GM13977 (cell line): ENCODE measurements at places on chromosomes 12 and 14.

DNA sequence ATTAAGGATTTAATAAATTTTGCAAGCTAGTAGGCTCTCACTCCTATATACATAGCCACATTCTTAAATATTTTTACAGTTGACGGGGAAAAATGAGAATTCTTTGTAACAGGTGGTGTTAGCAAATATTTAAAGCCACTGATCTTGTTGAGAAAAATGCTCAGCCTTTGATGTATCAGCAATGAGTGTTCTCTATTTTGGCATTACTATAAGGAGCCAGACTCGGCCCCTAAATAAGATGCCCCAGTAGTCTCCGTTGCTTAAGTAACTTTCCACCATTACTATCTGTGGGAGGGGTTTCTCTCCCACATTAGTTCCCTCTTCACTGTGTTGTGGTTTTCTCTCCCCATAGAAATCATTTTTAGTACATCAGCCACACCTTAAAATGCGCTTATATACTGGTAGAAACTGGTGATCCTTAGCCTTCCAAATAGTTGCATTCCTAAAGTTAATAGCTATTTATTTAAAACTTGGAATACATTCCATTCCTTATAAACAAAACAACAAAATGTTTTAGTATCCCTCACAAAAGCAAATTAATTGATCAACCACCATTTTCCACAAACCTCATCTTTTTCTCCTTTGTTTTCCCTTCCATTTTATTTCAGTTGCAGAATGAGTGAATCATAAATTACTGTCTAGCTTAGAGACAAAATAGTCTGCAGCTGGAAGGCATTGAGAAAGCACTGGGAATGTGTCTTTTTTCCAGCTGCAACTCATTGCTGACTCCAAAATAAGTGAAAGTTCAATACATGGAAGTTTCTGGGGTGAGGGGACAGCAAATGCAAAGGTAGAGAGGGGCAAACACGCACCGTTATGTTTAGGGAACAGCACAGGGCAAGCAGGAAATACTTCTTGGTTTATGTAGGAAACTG lies 84.7 kb upstream of the FERMT2 start:
- DNase-seq: no peak

DNA sequence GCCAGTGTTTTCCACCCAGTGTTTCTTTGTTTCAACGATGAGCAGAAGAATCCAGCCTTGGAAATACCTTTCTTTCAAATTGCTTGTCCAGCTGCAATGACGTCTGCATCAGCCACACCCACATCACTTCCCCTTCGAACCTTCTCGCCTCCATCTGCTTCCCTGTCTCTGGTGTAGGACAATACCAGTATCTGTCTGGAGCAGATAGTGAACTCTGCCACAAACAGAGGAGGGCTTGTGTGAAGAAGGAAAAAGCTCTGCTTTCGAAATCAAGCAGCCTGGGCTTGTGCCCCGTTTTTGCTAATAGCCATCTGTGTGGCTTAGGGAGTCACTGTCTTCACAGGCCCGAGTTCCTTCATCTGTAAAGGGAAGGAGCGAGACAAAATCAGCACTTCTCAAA lies 415.4 kb downstream of the ZFP36L1 start:
- DNase-seq: no peak

GRCh38 chr14:74508844-74509428 lies 15.4 kb downstream of the ISCA2 start:
- no peak for DNase-seq

DNA sequence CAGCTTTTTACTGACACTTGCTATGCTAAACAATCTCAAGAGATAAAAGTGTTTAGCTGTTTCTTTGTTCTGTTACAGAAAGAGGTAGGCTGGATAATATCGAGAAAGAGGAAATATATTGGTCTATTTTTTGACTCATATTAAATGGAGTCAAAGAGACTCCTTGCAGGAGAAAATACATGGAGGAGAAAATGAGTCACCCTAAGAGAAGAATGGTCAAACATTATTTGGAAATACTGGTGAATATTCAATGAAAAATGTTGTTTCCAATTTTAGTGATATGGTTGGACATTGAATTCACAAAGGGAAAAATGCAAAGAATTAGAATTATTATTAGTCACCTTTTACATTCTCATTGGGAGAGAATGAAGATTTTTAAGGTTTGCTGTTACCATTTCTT lies 3.2 kb downstream of the KCNJ8 start:
- DNase-seq: no peak

DNA sequence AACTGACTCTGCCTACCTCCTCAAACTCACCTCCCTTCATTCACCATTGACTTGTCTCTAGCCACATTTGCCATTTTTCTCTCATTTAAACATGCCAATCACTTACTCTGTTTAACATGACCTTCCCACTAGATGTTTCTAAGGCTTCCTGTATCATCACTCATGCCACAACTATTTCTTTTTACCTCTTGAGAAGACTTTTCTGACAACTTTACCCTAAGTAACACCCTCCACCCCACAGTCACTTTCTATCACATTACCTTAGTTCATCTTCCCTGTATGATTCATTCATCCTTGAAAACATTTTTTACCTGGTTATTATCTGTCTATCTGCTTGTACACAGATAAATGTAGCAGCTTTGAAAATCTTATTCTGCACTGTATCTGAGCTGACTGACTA lies 19.4 kb downstream of the PLCZ1 start:
- no peak for DNase-seq

GRCh38 chr12:66590275-66590985 lies 88.4 kb downstream of the GRIP1 start:
- DNase-seq: no peak

DNA sequence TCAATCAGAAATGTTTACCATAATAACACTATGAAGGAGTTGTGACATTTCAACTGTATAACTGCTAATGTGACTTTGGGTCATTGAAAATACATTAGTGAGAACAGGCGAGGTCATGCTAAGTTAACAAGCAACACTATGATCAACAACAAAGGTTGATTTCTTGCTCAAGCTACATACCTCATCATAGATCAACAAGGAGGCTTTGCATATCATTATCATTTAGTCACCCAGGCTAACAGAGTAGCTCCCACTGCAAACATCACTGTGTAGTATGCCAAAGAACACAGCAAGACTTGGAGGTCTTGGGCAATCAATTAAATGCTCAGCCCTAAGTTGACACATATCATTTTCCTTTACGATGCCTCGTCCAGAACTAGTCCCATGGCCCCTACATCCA lies 212.5 kb downstream of the NOVA1 start:
- DNase-seq: no peak

- no peak for DNase-seq
Observed at GRCh38 chr12:42790761-42791151, 201.2 kb upstream of the PRICKLE1 start.

DNA sequence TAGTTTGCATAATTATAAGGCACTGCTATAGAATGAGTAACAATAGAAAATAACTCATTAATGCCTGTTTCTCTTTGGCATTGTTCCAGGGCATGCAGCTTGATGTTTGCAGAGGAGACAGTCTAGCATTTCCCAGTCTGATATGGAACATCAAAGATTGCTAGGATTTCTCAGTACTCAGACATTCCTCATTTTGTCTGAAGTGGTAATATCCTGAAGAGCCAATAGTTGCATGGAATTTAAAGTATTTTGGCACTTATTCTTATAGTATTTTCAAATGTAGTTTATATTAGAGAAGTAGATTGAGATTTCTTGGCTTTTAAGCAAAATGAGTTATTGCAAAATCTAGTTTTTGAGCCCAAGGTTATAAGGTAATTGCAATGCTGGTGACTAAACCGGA lies 337.3 kb upstream of the E2F7 start:
- DNase-seq: no peak

DNA sequence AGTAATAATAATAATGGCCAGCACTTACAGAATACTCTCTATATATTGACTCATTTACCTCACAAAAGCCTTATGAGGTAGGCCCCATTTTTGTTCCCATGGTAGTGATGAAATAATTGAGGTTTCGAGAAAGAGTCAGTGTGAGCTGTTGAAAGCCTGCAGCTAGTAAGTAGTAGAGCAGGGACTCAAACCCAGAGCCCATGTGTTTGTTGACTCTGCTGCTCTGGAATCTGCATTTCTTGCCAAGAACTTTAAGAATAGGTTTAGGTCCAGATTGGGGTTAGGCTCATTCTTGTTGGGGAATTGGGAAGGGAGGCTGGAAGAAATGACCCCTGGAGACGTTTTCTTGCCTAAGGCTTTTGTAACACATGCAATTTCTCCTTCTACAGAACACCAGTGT lies 27.9 kb downstream of the DYRK4 start:
- no peak for DNase-seq

DNA sequence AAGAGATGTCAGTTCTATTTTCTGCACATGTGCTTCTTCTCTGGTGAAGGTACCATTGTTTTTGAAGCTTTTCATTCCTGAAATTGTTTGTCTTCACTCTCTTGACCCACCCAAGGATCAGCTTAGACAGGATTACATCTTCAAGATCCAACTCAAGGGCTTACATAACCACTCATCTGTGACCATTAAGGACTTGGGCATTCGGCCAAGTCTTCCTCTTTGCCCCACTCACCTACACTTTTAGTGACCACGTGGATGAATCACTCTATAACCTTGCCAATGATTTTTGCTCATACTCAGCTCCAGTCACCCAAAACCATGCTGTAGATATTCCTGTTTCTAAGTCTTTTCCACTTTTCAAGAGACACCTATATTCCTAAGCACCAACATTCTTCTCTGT lies 36.5 kb upstream of the SSTR1 start:
- no peak for DNase-seq

DNA sequence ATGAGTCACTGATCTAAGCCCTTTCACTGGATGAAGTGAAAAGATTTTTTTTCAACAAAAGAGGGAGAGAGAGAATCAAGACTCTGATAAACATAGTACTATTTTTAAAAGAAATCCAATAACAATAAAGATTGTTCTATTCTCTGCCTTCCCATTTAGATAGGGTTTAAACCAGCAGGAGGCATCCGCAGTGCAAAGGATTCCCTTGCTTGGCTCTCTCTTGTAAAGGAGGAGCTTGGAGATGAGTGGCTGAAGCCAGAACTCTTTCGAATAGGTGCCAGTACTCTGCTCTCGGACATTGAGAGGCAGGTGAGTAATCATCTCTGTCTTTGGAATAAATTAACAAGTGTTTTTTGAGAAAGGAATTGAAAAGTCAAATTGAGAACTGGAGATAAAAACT lies 124.9 kb downstream of the DERA start:
- DNase-seq: no peak

DNA sequence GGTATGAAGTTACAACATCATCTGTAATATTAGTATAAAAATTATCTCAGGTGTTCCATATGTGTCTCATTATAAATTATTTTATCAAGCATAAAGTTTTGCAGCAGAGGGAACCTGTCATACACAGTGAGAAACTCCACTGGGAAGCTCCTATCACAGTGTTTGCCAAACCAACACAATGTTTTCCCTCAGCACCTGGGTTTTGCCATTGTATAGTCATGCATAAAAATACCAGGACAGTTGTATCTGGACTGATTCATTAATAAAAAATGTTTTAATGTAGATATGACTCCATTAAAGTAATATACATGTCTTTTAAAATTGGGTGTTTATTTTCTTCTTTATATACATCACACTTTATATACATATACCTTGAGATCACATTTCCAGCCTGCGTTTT lies 56.6 kb downstream of the METTL25 start:
- no peak for DNase-seq

DNA sequence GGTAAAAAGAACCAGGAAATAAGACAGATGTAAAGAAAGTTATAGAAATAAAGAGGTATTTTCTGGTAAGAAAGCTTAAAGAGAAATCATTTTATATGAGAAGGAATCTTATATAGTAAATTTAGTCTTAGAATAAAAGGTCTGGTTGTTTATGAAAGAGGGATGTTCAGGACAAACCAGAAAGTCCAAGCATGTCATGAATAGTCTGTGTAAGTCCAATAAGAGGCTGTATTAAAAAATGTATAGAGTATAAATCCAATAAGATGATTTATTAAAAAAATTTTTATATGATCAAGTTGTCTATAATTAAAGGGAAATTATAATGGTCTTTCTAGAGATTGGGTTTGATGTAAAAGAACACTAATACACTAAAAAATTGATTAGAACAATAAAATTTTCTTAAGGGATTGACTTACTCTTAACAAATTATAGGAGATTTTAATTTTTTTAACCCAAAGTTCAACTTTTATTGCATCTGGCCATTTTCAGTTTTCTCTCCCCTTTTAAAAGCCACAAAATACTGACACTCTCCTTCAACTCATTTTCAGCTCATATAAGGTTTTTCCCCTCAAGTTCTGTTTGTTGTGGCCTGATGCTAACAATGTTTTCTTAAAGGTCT lies 35.1 kb downstream of the ST8SIA1 start:
- no peak for DNase-seq

GRCh38 chr14:36438883-36439282 lies 81.1 kb downstream of the NKX2-1 start:
- DNase-seq: no peak

DNA sequence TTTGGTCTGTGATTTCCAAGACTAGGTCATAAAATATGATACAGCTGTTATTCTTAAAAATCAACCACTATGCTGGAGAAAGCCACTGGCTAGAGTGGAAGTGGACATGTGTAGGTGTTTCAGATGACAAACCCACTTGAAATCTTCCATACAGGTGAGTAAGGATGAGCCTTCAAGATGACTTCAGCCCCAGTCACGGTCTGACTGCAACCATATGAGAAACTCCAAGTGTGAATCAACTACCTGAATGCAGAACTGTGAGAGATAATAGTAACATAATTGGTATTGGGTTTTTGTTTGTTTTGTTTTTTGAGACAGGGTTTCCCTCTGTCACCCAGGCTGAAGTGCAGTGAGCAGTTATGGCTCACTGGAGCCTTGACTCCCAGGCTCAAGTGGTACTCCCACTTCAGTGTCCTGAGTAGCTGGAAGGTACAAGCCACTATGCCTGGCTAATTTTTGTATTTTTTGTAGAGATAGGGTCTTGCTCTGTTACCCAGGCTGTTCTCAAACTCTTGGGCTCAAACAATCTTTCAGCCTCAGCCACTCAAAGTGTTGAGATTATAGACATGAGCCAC lies 273.3 kb upstream of the LRIG3 start:
- DNase-seq: no peak

GRCh38 chr12:68458866-68459265 lies 126.7 kb upstream of the MDM1 start:
- DNase-seq: no peak

GRCh38 chr14:95741038-95741490 lies 27.1 kb upstream of the TCL1A start:
- no peak for DNase-seq

DNA sequence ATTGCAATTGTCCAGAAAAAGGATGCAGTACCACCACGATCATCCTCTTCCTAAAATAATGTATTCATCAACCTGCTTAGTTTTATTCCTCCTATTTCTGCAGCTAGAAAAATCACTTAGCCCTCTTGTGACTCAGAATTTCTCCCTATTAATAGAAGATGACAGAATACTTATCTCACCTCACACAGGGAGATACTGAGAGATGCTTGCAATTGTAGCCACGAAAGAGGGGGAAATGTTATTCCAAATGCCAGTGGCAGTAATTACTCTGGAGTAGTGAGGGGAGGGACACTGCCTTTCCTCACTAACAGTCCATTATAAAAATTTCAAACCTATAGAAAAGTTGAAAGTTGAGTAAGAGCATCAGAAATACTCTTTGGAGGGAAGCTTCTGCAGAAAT lies 11.8 kb upstream of the DUSP6 start:
- no peak for DNase-seq
